ENCODE measurements at places on chromosomes 1 and 21.

- no peak for DNase-seq
These were observed 2.5 kb upstream of the MX2 start for GRCh38 chr21:41359286-41359685.

DNA sequence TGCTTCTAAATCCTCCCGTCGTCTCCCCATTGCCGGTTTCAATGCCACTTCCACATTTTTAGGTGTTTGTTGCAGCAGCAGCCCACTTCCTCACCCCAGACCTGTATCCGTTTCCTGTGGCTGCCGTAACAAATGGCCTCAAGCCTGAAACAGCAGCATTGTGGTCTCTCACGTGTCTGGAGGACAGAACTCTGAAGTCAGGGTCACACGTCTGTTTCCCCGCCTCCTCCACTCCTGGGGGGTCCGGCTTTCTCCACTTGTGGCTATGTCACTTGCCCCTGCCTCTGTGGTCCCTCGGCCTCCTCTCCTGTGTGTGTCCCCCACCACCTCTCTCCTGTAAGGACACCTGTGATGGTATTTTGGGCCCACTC lies 21.8 kb downstream of the TRPM2 start:
- no peak for DNase-seq

GRCh38 chr1:87358219-87358618 lies 29.5 kb downstream of the LMO4 start:
- DNase-seq, result no peak

- DNase-seq, result no peak
These were observed 29.7 kb downstream of the KCNA2 start for GRCh38 chr1:110576441-110576840.

- DNase-seq, result no peak
These were observed 352.1 kb downstream of the ST6GALNAC3 start for GRCh38 chr1:76426606-76427005.

DNA sequence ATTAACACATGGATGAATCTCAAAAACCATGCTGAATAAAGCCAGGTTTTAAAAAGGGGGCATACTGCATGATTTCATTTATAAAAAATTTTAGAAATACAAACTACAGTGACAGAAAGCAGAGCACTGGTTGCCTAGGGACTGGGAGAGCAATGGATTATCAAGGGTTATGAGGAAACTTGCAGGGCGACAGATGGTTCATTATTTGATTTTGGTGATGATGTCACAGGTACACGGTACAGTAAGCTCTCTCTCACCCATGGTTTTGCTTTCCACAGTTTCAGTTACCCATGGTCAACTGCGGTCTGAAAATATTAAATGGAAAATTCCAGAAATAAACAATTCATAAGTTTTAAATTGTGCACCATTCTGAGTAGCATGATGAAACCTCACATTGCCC lies 14.1 kb downstream of the VAMP4 start:
- DNase-seq, result no peak

DNA sequence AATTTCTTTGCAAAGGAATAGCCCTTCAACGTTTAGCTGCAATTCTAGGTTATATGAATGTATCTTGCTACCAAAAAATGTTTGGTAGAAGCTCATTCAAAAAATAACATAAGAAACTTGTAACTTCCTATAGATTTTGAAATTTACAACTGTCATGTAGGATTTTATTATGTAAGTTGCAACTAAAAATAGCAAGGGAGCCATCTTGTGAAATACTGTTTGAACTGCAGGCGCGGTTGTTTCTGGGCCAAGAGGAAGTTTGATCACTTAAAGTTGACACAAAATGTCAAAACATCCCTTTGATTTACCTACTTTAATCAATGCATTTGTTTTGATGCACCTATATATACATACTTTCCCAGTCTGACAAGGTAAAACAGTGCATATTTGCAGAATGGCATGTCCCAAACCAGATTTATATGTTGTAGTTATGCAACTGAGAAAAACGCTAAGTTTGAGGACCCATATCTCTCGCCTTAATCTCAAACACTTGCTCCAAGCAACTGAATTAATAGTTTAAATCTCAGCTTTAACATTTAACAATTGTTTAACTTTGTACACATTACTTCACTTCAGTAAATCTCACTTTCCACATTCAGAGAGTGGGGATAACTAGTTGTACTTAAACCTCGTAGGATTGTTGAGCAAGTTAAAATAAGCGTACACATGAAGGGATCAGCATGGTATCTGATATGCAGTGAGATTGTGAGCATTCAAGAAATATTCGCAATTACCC lies 63.9 kb downstream of the KCNK2 start:
- no peak for DNase-seq

DNA sequence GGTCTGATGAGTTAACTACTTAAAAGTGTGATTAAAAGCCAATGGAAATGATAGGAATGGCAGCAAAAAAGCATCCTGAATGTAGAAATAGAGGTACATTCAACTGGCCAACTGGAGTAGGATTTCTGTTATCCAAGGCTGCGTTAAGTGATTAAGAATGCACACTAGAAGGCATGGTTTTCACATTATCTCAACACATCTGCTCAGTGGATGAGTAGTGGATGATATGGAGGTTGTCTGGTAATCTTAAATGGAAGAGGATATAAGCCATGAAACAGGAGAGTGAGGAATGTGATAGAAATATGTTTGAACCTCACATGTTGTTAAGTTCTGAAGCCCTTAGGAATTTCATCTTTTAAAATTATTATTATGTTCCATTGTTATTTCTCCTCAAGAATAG lies 839.9 kb downstream of the USP25 start:
- no peak for DNase-seq

DNA sequence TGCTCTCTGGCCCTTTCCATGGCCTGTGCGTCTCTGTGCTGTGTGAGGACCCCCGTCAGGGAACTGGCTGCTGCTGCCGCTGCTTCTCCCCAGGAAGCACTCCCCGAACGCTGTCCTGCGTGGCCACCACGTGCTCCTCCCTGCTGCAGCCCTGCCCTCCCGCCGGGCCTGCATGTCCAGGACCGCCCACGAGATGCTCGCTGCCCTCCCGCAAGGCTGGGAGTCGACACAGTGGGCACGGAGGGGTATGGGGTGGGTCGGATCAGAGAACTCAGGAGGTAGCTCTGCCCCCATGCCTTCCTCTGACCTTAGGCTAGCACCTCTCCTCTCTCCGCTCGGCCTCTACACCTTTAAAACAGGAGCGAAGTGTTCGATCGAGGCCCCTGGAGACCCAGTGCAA lies 171.9 kb upstream of the AJAP1 start:
- no peak for DNase-seq

DNA sequence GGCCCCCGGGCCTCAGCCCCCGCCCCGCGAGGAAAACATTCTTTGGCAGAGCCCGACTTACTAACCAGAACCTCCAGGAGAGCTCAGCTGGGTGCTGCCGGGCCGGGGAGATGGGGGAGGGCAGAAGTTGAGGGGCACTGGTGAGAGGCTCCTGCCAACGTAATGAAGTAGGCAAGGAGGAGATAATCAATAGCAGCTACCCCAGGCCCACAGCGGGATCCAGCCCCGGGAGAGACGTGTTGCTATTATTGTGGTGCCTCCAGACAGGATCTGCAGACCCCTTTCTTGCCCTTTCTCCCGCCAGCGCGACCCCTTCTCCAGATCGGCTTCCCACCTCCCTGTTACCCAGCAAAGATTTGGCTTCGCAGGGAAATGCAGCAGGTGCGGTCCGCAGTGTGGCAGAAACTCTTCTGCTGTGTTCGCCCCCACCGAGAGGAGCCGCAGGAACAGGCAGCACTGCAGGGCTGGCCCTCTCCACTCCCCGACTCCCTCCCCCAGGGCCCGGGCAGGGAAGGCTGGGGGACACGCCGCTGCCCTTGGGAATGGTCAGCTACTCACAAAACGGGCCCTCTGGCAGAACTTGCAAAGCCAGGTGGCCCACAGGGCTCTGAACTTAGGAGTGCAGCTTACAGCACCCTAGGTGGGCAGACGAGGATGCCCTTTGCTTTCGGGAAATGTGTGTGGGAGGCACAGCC lies 1.5 kb upstream of the KCNA2 start:
- DNase-seq, result no peak

DNA sequence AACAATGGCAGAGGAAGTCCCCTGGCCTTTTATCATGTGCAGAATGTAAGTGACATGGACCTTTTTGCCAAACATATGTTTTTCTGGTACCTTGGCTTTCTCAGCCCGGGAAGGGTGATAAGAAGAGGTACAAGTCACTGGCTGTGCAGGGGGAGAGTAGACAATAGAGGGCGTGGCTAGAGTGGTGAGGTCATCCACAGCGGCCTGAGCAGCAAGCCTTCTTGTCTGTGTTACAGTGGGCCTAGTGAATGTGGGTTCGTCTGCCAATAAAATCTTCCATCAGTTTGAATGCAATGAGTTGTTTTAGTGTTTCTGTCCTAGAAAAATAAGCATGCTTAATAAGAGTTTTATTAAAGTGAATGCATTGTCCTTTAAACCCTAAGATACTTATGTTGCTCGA lies 59.0 kb upstream of the PGD start:
- peak; percentile 10 for DNase-seq

All from HFF-Myc (cell line).